ENCODE measurements at places on chromosomes 2 and 18.

DNA sequence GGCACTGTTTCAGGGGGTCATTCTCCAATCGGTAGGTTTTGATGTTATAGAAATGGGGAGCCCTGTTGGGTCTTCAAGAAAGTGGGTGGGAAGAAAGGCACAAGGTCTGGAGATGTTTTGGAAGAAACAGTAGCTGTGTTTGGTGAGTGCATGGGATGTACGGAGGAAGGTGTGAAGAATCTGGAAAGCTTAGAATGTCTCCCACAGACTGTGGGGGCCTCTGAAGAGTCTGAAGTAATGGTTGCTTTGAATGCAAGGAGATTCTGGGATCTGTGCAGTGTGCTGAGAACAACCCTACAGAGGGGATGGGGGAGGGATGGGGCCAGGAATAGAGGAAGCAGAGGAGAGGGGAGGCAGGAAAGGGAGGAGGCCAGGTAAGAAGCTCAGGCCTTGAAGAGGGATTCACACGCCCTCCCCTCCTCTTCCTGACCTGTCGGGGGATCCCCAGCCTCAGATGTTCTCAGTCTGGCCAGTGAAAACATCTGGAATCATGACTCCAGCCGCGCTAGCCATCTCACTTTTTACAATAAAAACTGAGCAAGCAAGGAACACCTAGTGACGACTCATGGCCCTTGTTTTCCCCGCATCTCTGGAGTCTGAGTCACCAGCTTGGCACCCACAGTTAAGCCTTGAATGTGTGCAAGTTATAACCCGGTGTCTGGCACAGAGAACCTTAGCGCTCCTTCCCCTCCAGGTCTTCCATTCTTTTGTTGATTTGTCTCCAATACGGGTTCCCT, 74.2 kb downstream of the SH3BP4 start:
- peak; percentile 30 for DNase-seq

DNA sequence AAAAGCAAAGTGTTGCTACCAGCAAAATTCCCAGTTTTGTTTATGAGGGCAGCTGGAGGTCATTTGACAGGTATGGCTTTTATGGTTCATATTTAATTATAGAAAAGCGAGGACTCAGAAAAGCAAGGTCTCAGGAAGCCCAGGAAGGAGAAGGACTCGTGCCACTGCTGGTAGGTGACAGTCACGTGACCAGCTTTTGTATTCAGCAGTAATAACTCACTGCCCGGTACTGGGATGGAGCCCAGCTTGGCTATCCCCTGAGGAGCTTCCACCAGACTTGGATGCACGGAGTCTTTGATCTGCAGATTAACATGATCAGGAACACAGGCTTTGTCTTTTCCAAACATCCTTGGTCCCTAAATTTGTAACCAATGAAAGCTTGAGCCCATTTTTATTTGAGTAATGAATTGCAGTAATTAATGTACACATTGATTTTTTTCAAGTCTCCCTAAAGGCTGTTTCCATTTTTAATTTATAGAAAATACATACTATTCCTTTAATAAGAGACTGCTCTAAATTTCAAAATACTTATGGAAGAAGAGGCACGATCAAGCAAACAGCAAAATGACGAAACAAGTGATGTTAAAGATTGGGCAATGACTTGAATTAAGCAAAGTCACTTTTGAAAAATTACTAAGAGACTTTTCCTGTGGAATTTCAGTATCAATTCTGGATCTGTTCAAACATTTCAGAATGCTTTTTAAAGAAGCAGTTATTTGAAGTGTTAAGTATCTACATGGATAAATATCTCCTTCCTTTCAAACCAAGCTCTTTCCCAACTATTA, 251.7 kb upstream of the HNRNPA3 start:
- DNase-seq: no peak

DNA sequence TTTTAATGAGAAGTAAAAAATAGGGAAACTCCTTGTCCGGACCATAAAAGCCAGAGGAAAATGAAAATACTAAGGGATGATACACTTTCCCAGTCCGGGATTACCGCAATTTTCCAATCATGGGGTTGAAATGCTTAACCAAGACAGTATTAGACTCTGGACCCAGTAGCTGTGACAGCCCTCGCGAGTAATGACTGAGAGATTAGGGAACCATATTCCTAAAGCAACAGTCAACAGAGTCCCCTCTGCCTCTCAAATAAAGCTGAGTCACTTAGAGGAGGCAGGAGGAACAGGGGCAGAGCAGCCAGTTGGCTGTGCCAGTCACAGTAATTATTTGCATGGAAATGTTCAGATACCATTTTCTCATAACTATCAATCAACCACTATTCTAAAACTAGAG, 34.8 kb downstream of the GPATCH11 start:
- DNase-seq: no peak

- DNase-seq: peak; percentile 10
Observed at GRCh38 chr2:221501210-221501882, 70.8 kb downstream of the EPHA4 start.

- no peak for DNase-seq
Observed at GRCh38 chr2:200350850-200351285, 44.4 kb downstream of the SPATS2L start.

DNA sequence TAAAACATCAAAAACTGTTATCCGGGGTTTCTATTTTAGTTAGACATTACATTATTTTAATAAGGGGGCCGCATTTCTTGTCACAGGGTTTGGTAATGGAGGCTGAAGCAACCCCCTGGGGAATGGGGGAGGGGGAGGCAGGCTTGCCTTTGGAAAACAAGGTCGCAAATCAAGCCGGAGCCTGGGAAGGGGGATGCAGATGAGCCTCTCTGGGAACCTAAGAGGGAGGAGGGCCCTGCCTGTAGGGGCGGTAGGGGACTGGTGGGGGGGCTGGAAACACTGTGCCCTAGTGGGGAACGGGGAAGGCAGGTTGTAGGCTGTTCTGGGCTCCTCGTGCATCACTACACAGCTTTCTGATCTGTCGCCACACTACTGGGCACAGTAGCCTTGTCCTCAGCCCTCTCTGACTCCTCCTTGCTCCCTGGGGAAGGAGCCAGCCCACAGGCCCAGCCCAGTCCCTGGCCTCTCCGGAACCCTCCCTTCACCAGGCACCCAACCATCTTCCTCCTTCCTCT, 170.2 kb upstream of the SMAD2 start:
- DNase-seq: no peak

DNA sequence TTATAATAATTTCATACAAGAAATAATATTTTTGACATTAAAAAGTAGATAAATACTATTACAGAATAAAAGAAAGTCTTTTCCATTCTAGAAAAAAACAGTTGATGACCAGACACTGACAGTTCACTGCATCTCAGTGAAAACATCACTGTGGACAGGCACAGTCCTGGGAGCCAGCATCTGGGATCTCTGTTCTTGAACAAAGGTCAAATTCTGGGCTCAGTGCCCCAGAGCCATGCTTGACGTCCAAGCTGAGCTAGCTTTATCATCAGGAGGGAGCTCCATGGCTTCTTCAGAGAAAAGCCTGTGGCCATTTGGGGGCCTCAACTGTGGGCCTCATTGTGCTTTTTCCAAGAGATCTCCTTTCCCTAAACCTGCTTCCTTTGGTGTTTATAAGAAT, 86.1 kb upstream of the SRD5A2 start:
- DNase-seq: no peak

DNA sequence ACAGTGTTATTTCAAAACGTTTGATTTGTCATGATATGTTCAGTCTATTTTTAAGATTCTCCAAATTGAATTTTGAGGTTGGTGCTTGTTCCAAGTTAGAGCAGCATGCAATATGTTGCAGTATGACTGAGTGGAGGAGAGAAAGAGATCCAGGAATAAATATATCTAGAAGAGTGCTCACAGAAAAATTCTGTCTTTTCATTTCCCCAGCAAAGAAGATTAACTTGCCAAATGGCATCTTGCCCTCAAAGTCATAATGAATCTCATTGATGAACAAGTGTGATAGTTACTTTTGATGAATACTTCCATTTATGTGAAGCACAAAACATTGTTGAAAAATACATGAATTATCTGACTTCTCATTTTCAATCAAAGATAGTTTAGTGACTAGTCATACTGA, 95.9 kb downstream of the KCNJ3 start:
- DNase-seq: no peak

GRCh38 chr2:108370080-108370479, 7.7 kb upstream of the SULT1C4 start:
- DNase-seq: no peak

GRCh38 chr2:135942936-135943688, 42.3 kb downstream of the DARS1 start:
- DNase-seq: no peak
